ENCODE measurements at places on chromosomes 12 and 14. TPM values are rescaled to one million over a fixed set of nuclear protein-coding genes. Genes with fewer than 3 reads are reported as not detected.

DNA sequence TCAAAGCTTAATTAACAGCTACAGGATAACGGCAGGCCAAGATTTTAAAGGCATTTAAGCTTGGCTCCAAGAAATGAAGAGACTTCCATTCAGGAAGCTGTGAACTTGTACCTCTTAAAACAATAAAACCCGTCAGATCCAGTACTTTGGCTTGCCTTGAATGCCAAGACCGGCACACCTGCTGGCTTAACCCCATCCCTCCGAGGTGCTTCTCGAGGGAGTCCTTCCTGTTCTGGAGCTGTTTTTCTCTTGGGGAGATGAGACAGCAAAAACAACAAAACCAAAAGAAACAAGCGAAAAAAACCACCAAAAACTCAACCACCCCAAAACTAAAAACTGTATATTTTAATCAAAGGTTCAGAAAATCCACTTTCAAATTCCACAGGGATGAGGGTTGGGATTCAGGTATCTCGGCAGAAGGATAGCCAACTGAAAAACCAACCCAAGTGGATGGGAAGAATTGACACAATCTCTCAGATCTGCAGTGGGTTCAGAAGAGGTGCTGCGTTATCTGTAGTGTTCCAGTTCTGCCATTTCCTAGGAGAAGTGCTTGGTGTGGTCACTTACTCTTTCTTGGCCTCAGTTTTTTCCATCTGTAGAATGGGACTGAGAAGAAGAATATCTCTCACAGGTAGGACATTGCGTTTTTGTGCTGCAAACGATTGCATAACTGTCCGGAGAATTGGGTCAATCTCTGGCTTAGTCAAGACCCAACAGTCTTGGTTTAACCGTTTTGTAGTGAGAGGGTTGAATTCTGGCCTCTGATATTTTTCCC, 420.1 kb downstream of the VRK1 start:
- DNase-seq = no peak

DNA sequence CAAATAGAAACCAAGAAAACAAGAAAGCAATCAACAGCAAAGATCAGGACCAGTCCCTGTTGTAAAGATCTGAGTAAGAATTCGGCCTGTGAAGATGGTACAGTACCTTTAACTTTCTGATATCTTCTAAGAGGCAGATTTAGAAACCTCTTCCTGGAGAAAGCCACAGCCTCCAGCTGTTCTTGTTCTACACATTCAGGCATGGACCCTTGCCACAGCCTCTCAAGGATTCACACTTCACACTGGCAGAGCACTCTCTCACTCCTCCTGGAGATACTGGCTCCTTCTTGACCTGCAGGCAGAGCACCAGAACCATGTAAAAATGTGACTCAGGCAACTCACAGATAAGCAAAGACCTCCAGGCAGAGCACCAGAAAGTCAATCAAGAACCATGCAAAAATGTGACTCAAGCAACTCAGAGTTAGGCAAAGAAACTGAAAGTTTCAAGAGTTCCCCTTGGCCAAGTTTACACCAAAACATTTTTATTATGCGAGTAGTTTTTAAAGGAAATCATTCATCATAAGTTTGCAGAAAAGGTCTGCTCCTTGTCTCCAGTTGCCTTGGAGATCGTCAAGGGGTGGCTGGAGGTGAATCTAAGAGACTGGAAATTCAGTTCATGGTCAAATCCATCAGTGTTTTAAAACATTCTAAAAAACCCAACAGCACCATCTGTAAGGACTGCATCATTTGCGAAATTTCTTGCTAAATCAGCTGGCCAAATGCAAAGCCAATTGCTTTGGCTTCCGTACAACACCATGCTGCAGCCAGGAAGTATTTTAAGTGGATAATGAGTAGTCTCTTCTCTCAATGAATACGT, 119.3 kb upstream of the MDM1 start:
- peak; percentile 56 for DNase-seq

DNA sequence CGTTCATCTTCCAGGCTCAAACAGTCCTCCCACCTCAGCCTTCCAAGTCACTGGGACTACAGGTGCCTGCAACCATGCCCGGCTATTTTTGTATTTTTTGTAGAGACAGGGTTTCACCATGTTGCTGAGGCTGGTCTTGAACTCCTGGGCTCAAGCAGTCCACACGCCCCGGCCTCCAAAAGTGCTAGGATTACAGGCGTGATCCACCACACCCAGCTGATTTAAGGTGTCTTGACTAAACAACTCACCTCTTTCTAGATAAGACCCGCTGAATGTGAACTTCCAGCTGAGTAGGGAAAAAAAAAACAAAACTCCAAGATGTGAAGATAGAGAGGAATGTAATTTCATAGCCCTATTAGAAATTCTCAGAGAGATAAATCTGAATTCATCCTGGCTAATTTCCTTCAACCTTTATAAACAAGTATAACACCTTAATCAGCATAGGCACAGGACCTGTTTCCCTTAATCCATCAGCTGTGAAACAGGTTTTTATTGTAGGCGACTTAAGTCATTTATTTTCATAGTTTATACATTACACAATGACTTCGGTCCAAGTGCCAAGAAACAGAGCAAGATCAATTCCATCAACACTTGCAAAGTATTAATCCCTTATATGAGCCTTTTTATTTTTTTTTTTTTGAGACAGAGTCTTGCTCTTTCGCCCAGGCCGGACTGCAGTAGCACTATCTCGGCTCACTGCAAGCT, 51.5 kb downstream of the HCAR2 start:
- DNase-seq = no peak

GRCh38 chr14:78491048-78491447, 320.9 kb downstream of the NRXN3 start:
- no peak for DNase-seq

DNA sequence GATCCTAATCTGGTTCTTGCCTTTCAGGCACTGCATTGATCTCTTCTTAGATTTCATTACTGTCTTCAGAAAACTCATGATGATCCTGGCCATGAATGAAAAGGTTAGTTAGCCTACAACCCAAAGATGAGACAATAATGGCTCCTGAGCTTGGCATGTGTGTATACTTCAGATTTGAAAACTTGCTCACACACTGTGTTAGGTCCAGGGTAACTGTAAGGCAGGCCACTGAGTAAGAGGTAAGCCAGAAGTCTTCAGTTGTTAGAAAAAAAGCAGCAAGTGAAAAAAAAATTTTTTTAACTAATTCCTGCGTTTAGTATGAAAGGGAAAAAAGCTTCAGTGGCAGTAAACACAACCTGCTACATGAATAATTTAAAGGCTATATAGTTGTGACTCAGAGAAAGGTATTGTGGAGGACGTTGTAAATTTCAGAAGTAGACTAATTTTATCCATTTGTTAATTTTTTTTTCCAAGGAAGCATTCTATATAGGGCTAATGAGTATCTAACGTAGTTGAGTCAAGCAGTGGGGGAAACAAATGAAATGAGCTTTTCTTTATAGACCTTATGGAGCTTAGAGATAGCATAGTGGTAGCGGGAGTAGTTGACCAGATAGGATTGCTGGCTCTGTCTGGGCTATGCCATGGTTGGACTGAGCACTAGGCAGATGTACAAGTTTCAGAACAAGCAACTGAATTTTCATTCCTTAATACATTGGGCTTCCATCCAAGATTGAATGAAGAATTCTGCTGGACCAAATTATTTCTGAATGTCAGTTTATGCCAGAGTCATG, 20.5 kb downstream of the TMBIM6 start:
- no peak for DNase-seq

DNA sequence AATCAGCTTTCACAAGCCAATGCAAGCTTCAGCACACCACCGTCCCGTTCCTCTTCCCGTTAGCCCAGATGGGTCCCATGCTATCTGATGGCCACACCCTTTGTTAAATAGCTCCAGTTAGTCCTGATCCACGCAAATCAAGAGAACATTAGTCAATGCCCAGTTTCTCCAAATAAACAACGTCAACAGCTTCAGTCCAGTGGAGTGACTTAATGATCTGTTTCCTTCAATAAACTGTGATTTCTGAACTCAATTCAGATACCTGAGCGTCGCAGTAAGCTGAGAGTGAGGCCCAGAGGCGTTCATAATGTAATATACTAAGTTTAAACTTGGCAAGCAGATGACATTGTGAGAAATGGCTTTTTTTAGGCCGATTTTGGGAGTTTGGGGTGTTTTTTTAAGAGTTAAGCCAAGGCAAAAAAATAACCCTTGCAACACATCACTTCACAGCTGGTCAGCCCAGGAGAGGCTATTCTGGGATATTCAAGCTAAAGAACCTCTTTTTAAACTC, 112.3 kb downstream of the ZFP36L1 start:
- no peak for DNase-seq

DNA sequence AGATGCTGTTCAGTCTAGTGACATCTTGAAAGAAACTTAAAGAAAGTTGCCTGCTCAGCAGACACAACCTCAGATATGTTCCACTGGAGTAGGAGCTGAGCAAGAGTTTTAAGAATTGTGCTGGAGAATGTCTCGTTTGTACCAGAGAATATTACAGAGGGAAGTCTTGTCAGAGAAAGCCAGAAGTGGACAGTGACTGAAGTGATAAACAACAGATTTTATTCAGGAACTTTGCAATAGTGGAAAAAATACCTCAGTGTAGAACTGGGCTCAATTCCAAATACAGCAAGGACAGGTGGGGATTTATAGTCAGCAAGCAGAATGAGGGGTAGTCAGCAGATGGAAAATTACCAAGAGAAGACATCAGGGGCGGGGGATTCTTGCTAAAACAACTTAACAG, 18.6 kb downstream of the ZDHHC17 start:
- DNase-seq = no peak

GRCh38 chr12:72134246-72135020, 137.7 kb upstream of the TRHDE start:
- DNase-seq = no peak

GRCh38 chr12:127169321-127170181, 1097.4 kb upstream of the TMEM132C start:
- DNase-seq = no peak

- no peak for DNase-seq
Observed at GRCh38 chr14:49989966-49990365, 97.1 kb downstream of the ARF6 start.

- DNase-seq = peak; percentile 42
Observed at GRCh38 chr12:64665514-64665913, 55.2 kb downstream of the RASSF3 start.

- DNase-seq = no peak
Observed at GRCh38 chr12:110845339-110845682, 1.5 kb upstream of the CCDC63 start.

- DNase-seq = no peak
Observed at GRCh38 chr14:61565836-61566536, 129.3 kb upstream of the HIF1A start.

DNA sequence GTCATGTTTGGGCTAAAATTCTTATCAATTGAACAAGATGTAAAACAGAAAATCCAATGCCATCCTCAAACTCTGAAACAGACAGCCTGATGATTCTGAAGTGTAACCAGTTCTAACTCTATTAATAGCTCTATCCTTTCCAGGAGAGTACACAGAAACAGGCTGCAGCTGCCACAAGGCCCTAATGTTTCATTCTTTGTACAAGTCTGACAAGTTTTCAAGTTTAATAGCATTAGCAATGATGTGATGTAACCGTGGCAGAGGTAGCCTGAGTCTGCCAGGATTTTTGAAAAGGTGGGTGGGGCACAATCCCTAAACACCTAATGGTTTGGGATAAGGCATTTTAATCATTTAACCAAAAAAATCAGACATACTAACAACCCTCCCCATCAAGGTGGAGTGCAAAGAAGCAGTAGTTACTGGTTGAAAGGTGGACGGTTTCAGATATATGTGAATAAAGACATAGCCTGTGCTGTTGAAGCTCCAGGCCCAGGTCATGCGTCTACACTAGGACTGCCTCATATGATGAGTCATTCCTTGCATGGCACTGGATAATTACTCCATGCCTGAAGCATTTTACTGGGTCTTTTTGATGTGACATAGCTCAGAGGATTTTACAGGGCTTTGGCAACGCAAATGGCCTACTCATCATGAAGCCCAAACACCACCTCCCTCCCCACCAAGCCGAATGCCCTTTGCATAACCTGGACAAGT, 145.1 kb upstream of the GRIP1 start:
- DNase-seq = no peak

DNA sequence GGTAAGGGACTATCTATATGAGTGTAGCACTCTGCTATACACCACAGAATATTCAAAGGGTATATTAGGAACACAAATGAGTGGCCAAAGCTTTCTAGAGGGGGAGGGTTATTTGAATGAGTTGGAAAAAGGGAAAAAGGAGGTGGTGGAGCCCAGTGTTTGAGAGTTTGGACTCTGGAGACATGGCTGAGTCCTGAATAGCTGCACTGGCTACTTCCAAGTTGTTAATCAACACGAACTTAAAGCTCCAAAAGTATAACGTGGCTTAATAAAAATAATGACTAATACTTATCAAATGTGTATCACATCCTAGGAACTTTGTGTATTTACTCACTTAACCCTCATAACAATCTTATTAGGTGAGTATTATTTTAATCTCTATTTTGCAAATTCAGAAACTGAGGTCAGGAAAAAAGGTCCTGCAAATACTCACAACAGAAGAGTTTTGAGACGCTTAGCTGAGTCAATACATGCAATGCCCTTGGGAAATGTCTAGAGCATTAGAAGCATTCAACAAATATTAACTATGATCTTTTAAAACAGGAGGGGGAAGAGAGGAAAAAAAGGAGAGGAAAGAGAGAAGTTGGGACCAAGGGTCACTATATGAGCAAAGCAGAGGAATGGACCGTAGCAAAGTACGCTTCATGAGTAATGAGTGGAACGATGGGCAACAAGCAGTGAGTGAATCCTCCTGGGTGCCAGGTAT, 189.5 kb upstream of the HMGA2 start:
- DNase-seq = no peak

DNA sequence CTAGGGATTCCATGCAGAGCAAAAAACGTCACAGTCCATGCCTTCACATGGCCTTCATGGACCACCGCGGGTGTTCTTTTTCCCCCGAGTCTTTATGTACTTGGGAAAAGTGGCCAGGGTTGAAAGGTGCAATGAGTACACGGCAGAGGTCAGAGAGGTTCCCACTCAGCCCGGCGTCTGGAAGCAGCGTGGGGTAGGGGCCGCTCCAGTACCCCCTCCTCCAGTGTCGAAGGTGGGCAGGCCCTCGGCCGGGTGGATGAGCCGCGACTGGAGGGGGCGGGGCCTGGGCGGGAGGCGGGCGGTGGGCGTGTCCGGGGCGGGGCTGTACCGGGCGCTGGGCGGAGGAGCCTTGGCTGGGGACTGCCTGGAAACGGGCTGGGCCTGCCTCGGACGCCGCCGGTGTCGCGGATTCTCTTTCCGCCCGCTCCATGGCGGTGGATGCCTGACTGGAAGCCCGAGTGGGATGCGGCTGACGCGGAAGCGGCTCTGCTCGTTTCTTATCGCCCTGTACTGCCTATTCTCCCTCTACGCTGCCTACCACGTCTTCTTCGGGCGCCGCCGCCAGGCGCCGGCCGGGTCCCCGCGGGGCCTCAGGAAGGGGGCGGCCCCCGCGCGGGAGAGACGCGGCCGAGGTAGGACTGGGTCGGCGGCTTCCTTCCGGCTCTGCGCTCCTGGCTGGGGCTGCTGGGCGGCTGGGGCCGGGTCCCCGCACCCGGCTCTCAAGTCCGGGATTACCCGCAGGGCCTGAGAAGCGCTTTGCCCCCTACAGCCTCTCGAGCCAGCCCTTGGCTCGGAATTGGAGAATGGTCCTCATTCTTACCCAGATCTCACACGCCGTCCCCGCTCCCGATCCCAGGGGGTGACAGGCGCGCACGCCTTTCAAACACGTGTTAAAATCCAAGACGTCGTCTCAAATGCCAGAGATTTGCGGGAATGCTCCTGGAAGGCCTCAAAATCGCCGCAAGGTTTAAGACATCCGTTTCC, at the start of gene RXYLT1:
RXYLT1 (plus strand) TSS at position 412 of the 984 bp plus-strand sequence; CDS start at position 464, 52 bp downstream.
- DNase-seq = peak; percentile 83

- DNase-seq = no peak
Observed at GRCh38 chr12:51329742-51330141, 5.8 kb upstream of the BIN2 start.

The ST8SIA1 gene
- total RNA-seq = 0.49 TPM

The ETFBKMT gene
- total RNA-seq = 0.64 TPM

The KRT79 gene
- 0.96 TPM for total RNA-seq

The PLEKHG7 gene
- total RNA-seq = not detected

The PTPN6 gene
- total RNA-seq = 457 TPM

The SLC2A14 gene
- 0.08 TPM for total RNA-seq

All from activated naive CD8-positive, alpha-beta T cell treated with anti-CD3 and anti-CD28 coated beads for 36 hours (primary cell).